Stimulated activated CD4-positive, alpha-beta T cell treated with anti-CD3 and anti-CD28 coated beads, TNF-alpha, amount 100 ng/mL, for 1 hour (primary cell): ENCODE measurements at places on chromosomes 1 and 21.

- no peak for DNase-seq
Observed at GRCh38 chr1:228029281-228029680, 22.5 kb downstream of the WNT3A start.

- no peak for DNase-seq
Observed at GRCh38 chr1:97084546-97084945, 363.0 kb downstream of the PTBP2 start.

- DNase-seq = no peak
Observed at GRCh38 chr1:35432231-35432630, 125.0 kb downstream of the KIAA0319L start.

DNA sequence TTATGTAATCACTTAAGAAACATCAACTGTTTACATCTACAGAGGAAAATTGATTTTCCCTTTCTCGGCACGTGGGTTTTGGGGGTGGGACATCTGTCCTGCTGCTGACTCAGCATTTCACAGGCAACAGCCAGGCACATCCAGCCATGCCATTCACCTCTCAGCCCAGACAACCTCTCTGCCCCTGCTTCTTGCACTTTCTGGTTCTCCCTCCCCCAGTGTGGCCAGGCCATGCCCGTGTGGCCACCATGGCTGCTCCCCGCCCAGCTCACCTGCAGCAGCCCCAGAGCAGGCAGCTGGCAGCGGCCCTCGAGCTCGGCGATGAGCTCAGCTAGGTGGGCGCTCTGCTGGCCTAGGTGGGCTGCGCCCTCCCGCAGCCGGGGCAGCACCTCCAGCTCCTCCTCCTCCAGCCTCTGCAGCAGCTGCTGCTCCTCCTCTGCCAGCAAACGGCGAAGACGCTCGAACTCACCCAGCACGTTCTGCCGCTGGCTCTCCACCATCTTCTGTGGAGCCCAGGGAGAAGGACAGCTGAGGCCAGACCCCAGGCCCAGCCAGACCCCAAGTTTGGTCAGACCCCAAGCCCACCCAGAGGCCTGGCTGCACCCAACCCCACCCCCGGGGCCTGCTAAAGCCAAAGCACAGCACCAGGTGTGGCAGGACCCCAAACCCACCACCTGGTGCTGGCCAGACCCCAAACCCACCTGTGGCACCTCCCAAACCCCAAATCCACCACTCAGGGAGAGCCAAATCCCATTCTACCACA is 5.8 kb downstream of the TRIM11 start:
- no peak for DNase-seq

GRCh38 chr1:49364676-49365075 is 588.0 kb upstream of the BEND5 start:
- no peak for DNase-seq

DNA sequence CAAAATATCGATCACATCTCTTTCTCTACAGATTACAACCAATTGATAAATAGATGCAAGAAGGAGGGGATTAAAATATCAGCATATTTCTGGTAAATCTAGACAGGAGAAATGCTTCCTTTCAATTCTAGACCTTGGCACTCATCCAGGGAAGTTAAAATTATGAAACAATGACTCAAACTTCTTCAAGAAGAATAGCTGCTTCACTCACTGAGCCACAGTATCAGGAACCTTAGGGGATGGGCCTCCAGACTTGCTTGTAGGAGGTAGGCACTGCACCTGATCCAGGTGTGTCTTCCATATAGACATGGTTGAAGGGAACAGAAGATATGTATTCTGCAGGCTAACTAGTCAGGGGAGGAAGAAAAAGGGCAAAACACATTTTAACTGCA is 9.8 kb downstream of the SLAMF7 start:
- no peak for DNase-seq

DNA sequence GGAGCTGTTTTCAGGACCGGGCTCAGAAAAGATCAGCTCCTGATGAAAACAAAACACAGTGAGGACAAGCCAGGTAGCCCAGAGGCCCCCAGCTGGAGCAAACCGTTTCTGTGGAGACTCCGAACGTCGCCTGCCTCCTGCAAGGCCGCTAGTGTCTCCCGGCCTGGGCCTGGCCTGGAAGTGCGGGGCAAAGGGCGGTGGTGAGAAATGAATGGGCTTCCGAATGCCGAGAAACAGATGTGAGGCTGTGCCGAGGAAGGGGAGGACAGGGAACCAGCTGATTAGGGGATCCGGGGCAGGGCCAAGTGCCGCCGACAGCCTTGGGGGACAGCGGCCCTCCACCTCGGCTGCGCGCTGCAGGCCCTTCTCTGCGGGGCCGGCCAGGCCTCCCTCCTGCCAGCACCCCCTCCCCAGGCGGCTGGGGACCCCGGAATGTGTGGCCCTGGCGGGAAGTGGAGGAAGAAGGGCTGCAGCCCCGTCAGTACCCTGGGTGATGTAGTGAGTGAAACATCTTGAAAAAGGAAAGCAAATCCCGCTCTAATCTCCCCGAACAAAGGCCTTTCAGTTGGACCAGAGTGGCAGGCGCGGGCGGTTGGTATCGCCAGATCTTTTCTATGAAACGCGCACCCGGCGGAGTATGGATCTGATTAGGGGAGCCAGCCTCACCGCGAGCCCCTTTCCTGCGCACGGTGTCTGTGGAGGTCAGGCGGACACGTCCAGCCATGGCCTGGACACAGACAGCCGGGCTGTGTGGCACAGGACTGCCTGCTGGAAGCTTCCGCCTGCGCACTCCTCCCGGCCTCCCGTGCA is 52.6 kb downstream of the PRDM16 start:
- DNase-seq = no peak

DNA sequence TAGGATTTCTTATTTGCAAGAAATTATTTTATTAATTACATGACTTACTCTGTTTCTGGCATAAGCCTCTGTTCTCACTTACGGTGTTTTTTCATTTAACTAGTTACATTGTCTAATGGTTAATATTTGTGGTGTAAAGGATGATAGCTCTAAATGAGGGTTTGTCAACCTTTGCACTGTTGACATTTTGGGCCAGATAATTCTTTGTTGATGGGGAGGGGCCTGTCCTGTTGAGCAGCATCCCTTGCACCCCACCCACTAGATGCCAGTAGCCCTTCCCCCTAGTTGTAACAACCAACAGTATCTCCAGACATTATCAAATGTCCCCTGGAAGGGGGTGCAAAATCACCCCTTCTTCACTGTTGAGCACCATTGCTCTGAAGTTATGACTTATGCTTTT is 83.6 kb upstream of the SLC44A3 start:
- DNase-seq = no peak

GRCh38 chr1:214004795-214005194 is 17.0 kb downstream of the PROX1 start:
- no peak for DNase-seq

- DNase-seq = no peak
Observed at GRCh38 chr1:36882536-36883285, 151.6 kb downstream of the GRIK3 start.

DNA sequence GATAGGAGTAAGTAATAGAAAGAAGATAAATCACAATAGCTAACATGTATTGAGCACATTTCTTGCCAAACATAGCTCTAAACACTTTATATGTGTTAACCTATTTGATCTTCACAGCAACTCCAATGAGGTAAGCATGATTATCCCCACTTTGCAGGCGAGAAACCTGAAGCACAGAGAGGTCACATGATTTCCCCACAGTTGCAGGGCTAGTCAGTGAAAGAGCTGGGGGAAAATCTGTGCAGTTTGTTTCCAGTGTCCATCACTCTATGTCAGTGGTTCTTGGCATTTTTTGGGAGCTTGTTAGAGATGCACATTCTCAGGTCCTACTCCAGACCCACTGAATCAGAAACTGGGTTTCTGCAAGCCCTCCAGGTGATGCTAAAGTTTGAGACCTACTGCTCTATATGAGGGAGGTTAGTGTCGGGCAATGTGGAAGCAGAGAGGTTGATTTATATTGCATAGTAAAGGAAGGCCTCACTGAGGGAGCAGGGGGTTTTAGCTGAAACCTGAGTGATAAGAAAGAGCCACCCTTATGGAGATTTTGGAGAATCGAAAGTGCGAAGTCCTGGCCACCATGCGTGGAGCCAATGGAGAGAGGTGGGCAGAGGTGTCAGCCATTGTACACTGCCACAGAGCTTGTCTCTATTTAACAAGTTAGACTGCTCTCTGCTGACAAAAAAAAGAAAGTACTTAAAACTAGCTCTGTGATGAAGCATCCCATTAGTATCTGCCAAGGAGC is 20.9 kb downstream of the MCOLN3 start:
- DNase-seq = no peak

DNA sequence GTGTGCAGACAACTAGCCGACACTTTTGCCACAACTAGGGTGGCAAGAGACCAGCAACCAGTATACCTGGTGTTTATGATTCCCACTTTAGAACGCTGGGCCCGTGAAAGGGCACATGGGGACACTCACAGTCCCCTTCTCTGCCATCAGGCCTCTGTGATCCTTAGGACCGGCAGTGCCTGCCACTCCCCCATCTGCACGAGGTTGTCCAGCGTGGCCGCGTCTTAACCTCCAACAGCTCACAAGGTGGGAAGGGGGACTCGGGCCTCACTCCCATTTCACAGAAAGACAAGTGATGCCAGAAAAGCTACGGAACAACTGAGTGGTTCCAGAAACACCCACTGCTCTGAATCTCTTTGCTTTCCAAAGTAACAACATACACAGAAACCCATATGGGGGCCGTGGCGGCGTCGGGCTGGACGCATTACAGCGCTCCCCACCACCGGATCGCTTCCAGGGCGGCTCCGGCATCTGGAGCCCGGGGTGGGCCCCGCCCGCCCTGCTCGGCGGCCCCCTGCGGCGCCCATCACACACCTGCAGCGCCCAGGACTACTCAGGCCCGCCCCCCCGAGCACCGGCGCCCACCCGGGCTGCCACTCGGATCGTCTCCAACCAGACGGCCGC is 1.0 kb downstream of the ZNF496 start:
- no peak for DNase-seq

DNA sequence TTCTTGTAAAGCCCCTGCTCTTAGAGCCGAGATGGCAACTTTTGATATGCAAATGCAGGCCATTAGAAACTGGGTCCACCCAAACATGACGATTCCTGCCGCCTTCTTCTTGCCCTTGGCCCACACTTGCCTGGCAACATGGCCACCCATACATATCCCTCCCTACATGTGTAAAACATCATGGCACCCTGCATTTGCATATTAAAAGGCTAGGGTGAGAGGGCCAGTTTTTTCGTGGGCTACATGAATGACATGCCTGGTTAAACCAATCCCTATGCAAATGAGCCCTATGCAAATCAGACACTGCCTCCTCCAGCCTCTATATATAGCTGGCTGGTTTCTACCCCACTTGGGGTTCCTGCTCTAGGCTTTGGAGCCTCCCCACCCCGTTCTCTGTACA is 18.8 kb downstream of the PLA2G2A start:
- DNase-seq = no peak

DNA sequence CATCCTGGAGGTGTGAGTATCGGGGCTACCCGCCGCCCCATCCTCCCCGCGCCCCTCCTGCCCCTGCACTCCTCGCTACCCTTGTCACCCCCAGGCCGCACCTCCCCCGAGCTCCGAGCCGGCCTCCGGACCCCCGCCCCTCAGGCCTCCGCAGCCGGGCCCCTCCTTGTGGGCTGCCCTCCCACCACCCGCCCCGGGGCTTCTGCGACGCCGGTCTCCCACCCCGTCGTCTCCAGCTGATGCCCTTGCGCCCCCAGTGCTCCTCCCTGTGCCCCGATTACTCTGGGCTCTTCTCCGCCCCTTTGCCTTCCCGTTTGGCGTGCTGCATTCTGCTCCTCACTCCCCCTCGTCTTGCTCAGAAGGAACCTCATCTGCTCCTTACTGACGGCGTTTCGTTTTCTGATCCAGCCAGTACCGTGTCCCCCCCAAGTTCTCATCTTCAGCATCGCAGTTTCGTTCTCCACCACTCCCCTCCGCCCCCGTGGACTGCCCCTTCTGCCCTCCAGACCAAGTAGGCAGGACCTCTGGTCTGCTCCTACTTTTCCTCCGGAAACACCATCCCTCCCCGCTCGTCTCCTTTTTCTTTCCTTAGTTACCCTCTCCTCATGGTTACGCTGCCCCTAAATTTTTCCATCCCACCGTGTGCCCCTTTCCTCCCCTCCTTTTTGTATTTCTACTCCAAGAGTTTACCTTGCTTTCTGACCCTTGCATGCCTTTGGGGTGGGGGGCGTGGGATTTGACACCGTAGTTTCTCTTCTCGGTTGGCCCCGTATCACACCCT is 841 bp downstream of the SNX27 start:
- no peak for DNase-seq

DNA sequence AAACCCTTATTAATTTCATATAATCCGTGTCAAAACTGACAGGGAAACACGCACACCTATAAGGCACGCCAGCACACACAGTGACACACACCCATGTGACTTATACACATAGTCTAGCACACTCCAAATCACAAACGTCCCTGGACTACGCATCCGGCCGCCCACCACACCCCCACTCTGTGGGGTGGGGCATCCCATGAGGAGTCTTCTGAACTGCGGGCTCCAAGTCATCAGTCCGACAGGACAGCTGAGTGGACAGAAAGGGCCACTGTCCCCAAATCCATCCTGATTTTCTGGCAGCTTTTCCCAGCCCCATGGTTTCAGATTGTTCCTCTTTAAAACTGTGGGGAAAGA is 829 bp downstream of the PEA15 start:
- DNase-seq = peak; percentile 42

- DNase-seq = no peak
Observed at GRCh38 chr1:219325368-219325742, 151.7 kb downstream of the LYPLAL1 start.

- no peak for DNase-seq
Observed at GRCh38 chr1:234327577-234328164, 45.6 kb upstream of the COA6 start.

GRCh38 chr1:200281201-200281835 is 128.5 kb downstream of the ZNF281 start:
- no peak for DNase-seq

DNA sequence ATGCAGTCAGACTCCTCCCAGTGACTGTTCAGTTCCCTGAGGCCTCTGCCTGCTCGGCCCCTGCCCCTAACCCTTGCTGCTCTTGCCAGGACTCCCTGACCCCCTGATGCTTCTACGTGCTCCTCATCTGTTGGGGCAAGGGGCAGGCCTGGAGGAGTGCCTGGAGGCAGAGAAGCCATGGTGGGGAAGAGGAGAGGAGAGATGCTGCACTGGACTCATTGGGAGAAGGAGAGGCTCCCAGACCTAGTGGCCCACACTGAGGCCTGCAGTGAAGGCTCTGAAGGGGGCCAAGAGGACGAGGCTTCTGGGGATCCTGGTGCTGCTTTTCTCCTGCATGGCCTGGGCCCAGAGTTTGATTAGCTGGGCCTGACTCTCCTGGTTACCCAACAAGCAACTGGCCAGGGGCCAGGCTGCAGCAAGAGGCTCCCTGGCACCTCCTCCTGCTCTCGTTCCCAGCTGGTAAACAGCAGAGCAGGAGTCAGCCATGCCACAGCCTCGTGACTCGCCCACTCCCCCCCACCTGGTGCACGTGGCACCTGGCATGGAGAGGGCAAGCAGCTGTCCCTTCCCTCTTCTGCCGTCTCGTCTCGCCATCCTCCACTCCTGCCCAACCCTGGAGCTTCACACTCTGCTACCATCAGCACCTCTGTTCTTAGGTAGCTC is 847 bp upstream of the RORC start:
- no peak for DNase-seq

- DNase-seq = no peak
Observed at GRCh38 chr1:20733360-20733975, 965 bp upstream of the SH2D5 start.
